CD4-positive, alpha-beta memory T cell (primary cell): ENCODE measurements at places on chromosomes 5 and 9. TPM values are rescaled to one million over a fixed set of nuclear protein-coding genes. Genes with fewer than 3 reads are reported as not detected.

DNA sequence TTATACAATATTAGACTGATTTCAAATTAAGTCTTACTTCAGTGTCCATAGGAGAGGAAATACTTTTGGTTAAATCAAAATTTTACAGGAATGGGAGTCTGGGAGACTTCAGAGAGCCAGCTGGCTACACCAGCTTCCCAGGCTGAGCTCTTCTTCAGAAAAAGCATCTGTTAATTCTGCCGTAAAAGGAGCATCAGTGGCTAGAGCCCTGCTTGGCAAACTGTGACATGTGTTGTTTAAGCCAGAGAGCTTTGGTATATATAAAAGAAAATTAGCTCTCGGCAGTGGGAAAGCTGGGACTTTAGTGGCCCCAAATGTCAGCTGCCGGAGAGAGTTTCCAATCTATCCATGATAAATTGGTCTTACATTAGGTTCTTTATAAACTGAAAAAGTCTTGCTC is 378.8 kb upstream of the TUSC1 start:
- DNase-seq = no peak

- DNase-seq = no peak
Measured at GRCh38 chr5:127705120-127705892, 2.1 kb downstream of the CCDC192 start.

The RORB gene
- not detected for total RNA-seq

DNA sequence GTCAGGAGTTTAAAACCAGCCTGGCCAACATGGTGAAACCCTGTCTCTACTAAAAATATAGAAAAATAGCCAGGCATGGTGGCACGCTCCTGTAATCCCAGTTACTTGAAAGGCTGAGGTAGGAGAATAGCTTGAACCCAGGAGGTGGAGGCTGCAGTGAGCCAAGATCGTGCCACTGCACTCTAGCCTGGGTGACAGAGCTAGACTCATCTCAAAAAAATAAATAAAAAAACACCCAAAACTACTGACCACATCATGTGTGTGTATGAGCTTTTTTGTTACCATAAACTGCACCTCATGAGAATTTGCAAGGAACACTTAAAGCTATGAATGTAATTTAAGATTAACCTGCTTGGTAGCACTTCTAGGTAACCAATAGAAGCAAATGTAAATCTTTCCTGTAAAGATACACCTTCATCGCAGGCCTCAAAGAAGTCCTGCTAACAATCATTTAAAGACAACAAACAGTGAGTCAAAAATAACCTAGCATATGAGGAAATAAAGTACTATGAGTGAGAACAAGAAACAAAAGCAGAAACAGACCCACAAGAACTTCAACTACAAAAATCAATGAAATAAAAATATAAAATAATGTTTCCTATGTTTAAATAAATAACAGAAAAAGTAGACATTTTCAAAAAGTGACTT is 13.0 kb downstream of the SLC38A9 start:
- no peak for DNase-seq

The HRH2 gene
- total RNA-seq = 4.2 TPM
